ENCODE measurements at places on chromosomes 12 and 14. TPM values are rescaled to one million over a fixed set of nuclear protein-coding genes. Genes with fewer than 3 reads are reported as not detected.

DNA sequence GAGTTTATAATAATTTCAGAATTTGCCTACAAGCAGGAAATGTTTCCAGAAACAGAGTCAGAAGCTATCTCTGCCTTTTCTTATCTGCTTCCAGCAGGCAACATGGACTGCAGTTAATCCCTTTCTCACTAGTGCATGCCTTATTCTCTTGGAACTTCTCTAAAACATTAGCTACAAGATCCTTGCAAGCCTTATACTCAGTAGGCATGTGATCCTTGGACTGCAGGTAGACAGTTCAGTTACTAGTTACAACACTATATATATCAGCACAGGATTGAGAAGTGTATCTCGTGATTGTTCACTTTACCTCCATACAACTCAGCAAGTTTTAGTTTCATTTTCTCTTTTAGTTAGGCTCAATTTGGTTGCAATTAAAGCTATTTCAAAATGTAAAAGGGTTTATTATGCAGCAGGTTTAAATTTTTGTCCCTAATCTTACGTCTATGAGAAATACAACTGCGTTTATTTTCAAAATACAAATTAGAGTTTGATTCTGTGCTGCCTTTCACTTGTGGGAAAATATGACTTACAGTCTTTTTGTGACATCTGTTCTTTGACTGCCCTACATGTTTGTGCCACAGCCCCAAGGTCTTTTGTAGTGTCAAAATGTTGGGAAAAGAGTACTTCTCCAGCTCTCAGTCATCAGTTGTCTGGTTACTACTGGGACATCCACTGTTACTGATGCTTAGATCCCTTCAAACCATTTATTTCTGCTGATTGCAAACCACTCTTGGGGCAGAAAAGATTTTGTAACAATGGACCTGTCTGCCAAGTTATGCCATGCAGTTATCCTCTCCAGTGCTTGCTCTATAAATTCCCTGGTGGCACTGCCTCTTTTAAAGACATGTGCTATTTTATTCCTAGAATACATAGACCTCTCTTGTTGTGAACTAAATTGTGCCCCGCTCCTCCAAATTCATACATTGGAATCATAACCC is 709.0 kb upstream of the FOXG1 start:
- no peak for DNase-seq
- no peaks in the 10 kb centered on the region for H3K36me3 ChIP-seq
- no peak overlapping the region for H3K27ac ChIP-seq
- H3K27me3 ChIP-seq = no peaks in the 10 kb centered on the region
- H3K4me1 ChIP-seq = peaks cover 4% of the 10 kb centered on the region

DNA sequence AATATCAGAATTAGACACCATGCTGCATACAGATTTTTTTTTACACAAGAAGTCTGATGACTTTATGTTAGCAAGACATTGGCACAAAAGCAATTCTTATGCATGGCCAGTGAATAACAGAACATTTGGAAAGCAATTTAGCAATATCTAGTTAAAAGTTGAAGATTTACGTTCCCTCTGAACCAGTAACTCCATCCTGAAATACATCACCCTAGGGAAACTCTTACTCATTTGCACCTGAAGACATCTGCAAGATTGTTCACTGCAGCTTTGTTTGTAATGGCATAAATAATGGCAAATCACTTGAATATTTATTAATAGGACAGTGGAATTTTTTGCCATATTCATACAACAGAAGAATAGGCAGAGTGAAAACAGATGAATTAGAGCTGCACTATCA is 670.0 kb upstream of the NOVA1 start:
- H3K36me3 ChIP-seq = no peaks in the 10 kb centered on the region
- H3K4me3 ChIP-seq = no peak overlapping the region
- H3K27ac ChIP-seq = no peak overlapping the region
- DNase-seq = no peak

- no peaks in the 10 kb centered on the region for H3K36me3 ChIP-seq
- no peaks in the 10 kb centered on the region for H3K27me3 ChIP-seq
- no peak overlapping the region for H3K4me3 ChIP-seq
- DNase-seq = peak; percentile 9
These were observed 96.4 kb downstream of the NTN4 start for GRCh38 chr12:95694136-95694535.

GRCh38 chr12:102816816-102817434 is 100.1 kb downstream of the PAH start:
- DNase-seq = peak; percentile 56
- H3K36me3 ChIP-seq = no peaks in the 10 kb centered on the region
- peaks cover 3% of the 10 kb centered on the region for H3K4me1 ChIP-seq
- H3K27ac ChIP-seq = no peak overlapping the region
- H3K27me3 ChIP-seq = peaks cover 28% of the 10 kb centered on the region

DNA sequence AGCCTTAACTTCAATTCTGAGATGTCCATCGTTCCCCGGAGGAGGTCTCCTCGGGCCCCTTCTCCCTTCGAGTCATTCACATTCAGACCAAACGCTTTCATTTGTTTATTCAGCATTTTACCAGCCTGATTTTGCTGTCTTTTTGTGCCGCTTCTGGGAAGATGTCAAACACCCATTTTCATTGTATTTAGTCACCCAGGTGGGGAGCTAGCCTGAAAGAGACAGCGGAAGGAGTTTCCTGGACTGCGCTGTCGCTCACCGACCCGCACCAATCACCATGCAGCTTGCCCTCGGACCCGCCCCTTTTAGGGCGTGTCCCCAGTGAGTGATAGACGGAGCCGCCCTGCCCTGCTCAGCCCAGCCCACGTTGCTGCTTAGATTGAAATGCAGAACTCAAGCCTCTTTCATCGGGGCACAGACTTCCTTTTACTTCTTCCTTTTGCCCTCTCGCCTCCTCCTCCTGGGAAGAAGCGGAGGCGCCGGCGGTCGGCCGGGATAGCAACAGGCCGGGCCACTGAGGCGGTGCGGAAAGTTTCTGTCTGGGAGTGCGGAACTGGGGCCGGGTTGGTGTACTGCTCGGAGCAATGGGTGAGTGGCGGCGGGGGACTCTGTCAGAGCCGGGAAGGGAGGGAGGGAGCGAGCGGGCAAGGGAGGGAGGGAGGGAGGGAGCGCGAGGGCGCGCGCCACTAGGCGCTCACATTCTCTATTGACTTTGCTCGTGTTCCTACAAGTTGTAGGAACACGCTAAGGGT is at the start of gene PAX9:
PAX9 (plus strand) TSS at position 355 of the 752 bp plus-strand sequence; CDS start at position 585, 230 bp downstream.
- DNase-seq = peak; percentile 97
- no peak within 1 kb of the TSS for H3K27ac ChIP-seq
- H3K4me3 ChIP-seq = peak within 1 kb of the TSS; percentile 32
- peaks cover 3% of the 10 kb centered on the region for H3K4me1 ChIP-seq
- peaks cover 100% of the 10 kb centered on the region for H3K27me3 ChIP-seq
- H3K36me3 ChIP-seq = no peaks in the 10 kb centered on the region

DNA sequence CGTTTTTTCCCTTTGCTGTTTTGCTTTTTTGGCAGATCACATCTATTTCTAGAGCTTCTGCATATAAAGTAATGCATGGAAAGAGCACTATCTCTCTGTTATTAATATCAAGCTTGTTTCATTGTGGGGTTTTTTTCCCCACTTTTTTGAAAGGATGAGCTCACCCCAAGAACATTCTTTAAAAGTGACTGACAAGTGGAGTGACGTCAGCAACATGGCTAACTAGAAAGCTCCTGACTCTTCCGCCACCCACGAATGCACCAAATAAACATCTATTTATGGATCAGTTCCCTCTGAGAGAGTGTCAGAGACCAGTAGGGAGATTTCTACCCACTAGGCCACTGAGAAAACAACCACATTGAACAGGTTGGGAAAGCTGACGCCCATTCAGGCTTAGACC is 445.4 kb downstream of the GALC start:
- H3K27me3 ChIP-seq = no peaks in the 10 kb centered on the region
- H3K4me1 ChIP-seq = no peaks in the 10 kb centered on the region
- no peak for DNase-seq
- H3K36me3 ChIP-seq = no peaks in the 10 kb centered on the region
- H3K4me3 ChIP-seq = no peak overlapping the region
- H3K27ac ChIP-seq = no peak overlapping the region

GRCh38 chr14:89292579-89293313 is 124.3 kb downstream of the FOXN3 start:
- DNase-seq = no peak
- H3K4me1 ChIP-seq = peaks cover 27% of the 10 kb centered on the region
- no peaks in the 10 kb centered on the region for H3K36me3 ChIP-seq
- no peak overlapping the region for H3K4me3 ChIP-seq
- H3K27me3 ChIP-seq = no peaks in the 10 kb centered on the region

- no peak overlapping the region for H3K4me3 ChIP-seq
- H3K27me3 ChIP-seq = no peaks in the 10 kb centered on the region
- peaks cover 61% of the 10 kb centered on the region for H3K4me1 ChIP-seq
These were observed 9.8 kb downstream of the MEG3 start for GRCh38 chr14:100835548-100836310.

- no peaks in the 10 kb centered on the region for H3K36me3 ChIP-seq
- H3K4me1 ChIP-seq = no peaks in the 10 kb centered on the region
- DNase-seq = no peak
- no peak overlapping the region for H3K27ac ChIP-seq
- no peaks in the 10 kb centered on the region for H3K27me3 ChIP-seq
- no peak overlapping the region for H3K4me3 ChIP-seq
These were observed 61.7 kb upstream of the NUDT4 start for GRCh38 chr12:93315907-93316622.

- H3K27ac ChIP-seq = no peak overlapping the region
- peaks cover 7% of the 10 kb centered on the region for H3K4me1 ChIP-seq
- H3K27me3 ChIP-seq = no peaks in the 10 kb centered on the region
These were observed 10.7 kb upstream of the GLT1D1 start for GRCh38 chr12:128842579-128842978.

DNA sequence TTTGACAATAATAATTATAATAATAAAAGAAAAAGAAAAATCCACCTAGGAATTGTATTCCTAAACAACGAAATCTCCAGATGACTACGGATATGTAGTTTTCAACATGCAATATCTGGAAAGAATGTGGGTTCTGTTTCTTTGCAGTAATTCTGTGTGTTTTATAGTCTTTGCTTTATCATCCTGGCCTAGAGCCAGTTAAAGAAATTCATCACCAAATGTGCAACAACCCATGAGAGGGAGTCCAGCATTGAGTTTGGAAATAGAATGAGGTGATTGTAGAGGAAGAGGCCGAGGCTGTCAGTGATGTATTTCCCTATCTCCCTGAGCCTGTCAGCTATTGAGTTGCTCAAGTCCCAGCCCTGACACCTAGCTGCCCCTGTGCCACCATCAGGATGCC is 200.5 kb upstream of the DCN start:
- no peak overlapping the region for H3K4me3 ChIP-seq
- H3K27me3 ChIP-seq = no peaks in the 10 kb centered on the region
- no peaks in the 10 kb centered on the region for H3K36me3 ChIP-seq
- H3K27ac ChIP-seq = no peak overlapping the region

DNA sequence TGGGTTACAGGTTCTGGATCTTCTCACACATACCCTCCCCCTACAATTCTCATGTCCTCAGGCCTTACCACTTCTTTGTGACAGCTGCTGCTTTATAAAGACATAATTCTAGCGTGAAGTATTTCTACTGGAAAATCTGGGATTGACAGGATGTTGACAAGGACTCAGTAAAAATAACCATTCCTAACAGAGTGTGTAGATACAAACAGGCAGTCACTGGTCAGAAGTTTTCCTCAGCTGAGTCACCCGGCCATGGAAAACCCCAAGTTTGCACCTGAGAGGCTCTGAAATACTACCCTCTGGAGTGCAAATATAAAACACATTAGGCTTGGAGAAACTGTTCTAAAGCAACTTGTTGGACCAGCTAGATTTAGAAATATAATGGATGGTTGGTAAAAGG is 54.4 kb downstream of the SPPL3 start:
- no peak overlapping the region for H3K27ac ChIP-seq
- no peak for DNase-seq
- no peaks in the 10 kb centered on the region for H3K4me1 ChIP-seq
- no peaks in the 10 kb centered on the region for H3K27me3 ChIP-seq
- H3K4me3 ChIP-seq = no peak overlapping the region
- no peaks in the 10 kb centered on the region for H3K36me3 ChIP-seq

GRCh38 chr14:73153272-73153671 is 17.0 kb downstream of the PSEN1 start:
- DNase-seq = no peak
- H3K27ac ChIP-seq = no peak overlapping the region
- no peaks in the 10 kb centered on the region for H3K27me3 ChIP-seq
- no peak overlapping the region for H3K4me3 ChIP-seq

- peaks cover 22% of the 10 kb centered on the region for H3K4me1 ChIP-seq
- H3K36me3 ChIP-seq = no peaks in the 10 kb centered on the region
- H3K27me3 ChIP-seq = no peaks in the 10 kb centered on the region
- no peak overlapping the region for H3K4me3 ChIP-seq
These were observed 529.6 kb upstream of the TBX3 start for GRCh38 chr12:115213538-115214016.

DNA sequence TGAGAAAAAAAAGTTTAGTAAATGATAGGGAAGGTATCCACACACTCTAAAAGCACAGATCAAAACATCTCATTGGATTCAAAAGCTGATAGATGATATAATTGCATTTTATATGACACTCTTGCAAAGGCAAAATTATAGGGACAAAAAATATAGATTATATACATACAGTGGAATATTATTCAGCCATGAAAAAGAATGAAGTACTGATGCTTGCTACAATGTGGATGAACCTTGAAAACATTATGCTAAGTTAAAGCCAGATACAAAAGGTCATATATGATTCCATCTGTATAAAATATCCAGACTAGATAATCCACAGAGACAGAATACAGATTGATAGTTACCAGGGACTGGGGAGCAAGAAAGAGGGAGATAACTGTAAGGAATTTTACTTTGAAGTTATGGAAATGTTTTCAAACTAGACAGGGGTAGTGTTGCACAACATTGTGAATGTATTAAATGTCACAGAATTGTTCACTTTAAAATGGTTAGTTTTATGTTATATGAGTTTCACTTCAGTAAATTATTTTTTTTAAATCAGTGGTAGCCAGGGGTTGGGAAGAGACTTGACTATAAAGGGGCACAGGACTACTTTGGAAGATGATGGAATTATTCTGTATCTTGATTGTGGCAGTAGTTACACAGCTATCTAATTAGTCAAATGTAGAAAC is 41.7 kb upstream of the CDKN3 start:
- DNase-seq = no peak
- peaks cover 13% of the 10 kb centered on the region for H3K4me1 ChIP-seq
- H3K4me3 ChIP-seq = no peak overlapping the region

- H3K36me3 ChIP-seq = no peaks in the 10 kb centered on the region
- H3K4me1 ChIP-seq = no peaks in the 10 kb centered on the region
- no peak overlapping the region for H3K4me3 ChIP-seq
- no peaks in the 10 kb centered on the region for H3K27me3 ChIP-seq
These were observed 159.2 kb downstream of the SYT1 start for GRCh38 chr12:79023784-79024183.

- no peaks in the 10 kb centered on the region for H3K36me3 ChIP-seq
- no peak for DNase-seq
- peaks cover 14% of the 10 kb centered on the region for H3K4me1 ChIP-seq
These were observed 56.3 kb downstream of the MNAT1 start for GRCh38 chr14:60790850-60791249.

GRCh38 chr14:29528889-29529288 is 398.8 kb downstream of the PRKD1 start:
- H3K27me3 ChIP-seq = no peaks in the 10 kb centered on the region
- DNase-seq = no peak
- no peak overlapping the region for H3K4me3 ChIP-seq
- no peaks in the 10 kb centered on the region for H3K36me3 ChIP-seq
- peaks cover 8% of the 10 kb centered on the region for H3K4me1 ChIP-seq

MAP3K9 gene
- 14.9 TPM for total RNA-seq

TSPAN19 gene
- total RNA-seq = 4.3 TPM

ALKBH1 gene
- 19.2 TPM for total RNA-seq

CACNA2D4 gene
- total RNA-seq = 8.5 TPM

C1QL4 gene
- 2.8 TPM for total RNA-seq

SMIM41 gene
- not detected for total RNA-seq

KCNMB4 gene
- 8.5 TPM for total RNA-seq

CAPZA3 gene
- total RNA-seq = not detected

OR10G3 gene
- total RNA-seq = not detected

LALBA gene
- total RNA-seq = not detected

TMTC1 gene
- total RNA-seq = 16.1 TPM

PLEKHG7 gene
- not detected for total RNA-seq

OR6C68 gene
- total RNA-seq = not detected

RNASE4 gene
- total RNA-seq = 2.0 TPM

All from neural progenitor cell (in vitro differentiated cells).